ENCODE measurements at places on chromosomes 1 and 21. TPM values are rescaled to one million over a fixed set of nuclear protein-coding genes. Genes with fewer than 3 reads are reported as not detected.

- no peaks in the 10 kb centered on the region for H3K27me3 ChIP-seq
- no peak overlapping the region for H3K27ac ChIP-seq
- no peaks in the 10 kb centered on the region for H3K4me1 ChIP-seq
- H3K36me3 ChIP-seq: no peaks in the 10 kb centered on the region
- H3K4me3 ChIP-seq: no peak overlapping the region
- DNase-seq: no peak
These were observed 51.5 kb upstream of the EDARADD start for GRCh38 chr1:236342403-236343245.

- H3K4me3 ChIP-seq: no peak overlapping the region
- DNase-seq: no peak
- H3K27me3 ChIP-seq: no peaks in the 10 kb centered on the region
- H3K4me1 ChIP-seq: peaks cover 6% of the 10 kb centered on the region
- peaks cover 10% of the 10 kb centered on the region for H3K36me3 ChIP-seq
- peak overlapping the region; percentile 24 for H3K27ac ChIP-seq
These were observed 97.4 kb upstream of the HP1BP3 start for GRCh38 chr1:20884513-20884912.

DNA sequence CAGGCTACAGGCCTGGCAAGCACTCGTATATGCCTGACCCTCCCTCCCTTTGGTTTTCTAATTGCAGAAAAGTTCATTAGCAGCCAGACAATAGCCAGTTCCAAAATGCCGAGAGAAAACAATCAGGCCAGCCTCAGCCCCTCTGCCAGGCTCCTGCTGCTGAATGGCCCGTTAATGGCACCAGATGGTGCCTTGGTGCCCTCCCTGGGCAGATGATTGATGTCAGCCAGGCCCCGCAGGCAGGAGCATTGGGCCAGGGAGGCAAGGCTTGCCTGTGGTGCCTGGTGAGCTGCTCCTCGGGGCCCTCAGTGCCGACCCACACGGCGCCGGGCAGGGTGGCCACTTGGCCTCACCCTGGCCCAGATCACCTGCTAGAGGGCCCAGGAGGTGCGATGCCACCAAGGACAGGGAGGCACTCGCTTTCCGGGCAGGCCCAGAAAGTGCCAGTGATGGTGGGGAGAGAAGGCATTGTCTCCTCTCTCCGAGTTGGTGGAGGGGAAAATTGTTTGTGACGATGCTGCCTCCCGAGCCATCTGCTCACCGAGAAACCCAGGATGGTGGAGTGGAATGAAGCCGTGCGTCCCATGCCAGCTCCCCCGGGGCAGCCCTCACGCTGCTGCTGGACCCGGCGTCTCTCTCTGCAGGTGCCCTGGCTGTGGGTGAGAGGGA, 28.1 kb downstream of the QSOX1 start:
- H3K27ac ChIP-seq: no peak overlapping the region
- H3K27me3 ChIP-seq: no peaks in the 10 kb centered on the region
- peaks cover 93% of the 10 kb centered on the region for H3K36me3 ChIP-seq
- H3K4me3 ChIP-seq: no peak overlapping the region

GRCh38 chr1:37085393-37085792, 51.1 kb upstream of the GRIK3 start:
- H3K36me3 ChIP-seq: no peaks in the 10 kb centered on the region
- H3K4me3 ChIP-seq: no peak overlapping the region
- no peaks in the 10 kb centered on the region for H3K4me1 ChIP-seq
- DNase-seq: no peak
- H3K27me3 ChIP-seq: no peaks in the 10 kb centered on the region

- DNase-seq: no peak
- H3K4me1 ChIP-seq: no peaks in the 10 kb centered on the region
- H3K36me3 ChIP-seq: no peaks in the 10 kb centered on the region
- no peak overlapping the region for H3K27ac ChIP-seq
- H3K4me3 ChIP-seq: no peak overlapping the region
These were observed 83.5 kb upstream of the CDC42BPA start for GRCh38 chr1:227401562-227402342.

- DNase-seq: no peak
- peak overlapping the region; percentile 14 for H3K4me3 ChIP-seq
- H3K36me3 ChIP-seq: no peaks in the 10 kb centered on the region
These were observed 5.5 kb downstream of the EFNA3 start for GRCh38 chr1:155083865-155084721.

DNA sequence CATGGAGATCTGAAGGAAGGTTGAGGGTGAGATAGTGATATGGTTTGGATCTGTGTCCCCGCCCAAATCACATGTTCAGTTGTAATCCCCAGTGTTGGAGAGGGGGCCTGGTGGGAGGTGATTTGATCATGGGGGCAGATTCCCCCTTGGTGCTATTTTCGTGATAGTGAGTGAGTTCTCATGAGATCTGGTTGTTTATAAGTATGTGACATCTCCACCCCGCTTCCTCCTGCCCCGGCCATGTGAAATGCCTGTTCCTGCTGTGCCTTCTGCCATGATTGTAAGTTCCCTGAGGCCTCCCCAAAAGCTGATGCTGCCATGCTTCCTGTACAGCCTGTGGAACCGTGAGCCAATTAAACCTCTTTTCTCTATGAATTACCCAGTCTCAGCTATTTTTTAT, 451.9 kb upstream of the VAMP3 start:
- H3K27ac ChIP-seq: no peak overlapping the region
- DNase-seq: no peak
- no peaks in the 10 kb centered on the region for H3K4me1 ChIP-seq
- H3K4me3 ChIP-seq: no peak overlapping the region
- H3K36me3 ChIP-seq: no peaks in the 10 kb centered on the region

DNA sequence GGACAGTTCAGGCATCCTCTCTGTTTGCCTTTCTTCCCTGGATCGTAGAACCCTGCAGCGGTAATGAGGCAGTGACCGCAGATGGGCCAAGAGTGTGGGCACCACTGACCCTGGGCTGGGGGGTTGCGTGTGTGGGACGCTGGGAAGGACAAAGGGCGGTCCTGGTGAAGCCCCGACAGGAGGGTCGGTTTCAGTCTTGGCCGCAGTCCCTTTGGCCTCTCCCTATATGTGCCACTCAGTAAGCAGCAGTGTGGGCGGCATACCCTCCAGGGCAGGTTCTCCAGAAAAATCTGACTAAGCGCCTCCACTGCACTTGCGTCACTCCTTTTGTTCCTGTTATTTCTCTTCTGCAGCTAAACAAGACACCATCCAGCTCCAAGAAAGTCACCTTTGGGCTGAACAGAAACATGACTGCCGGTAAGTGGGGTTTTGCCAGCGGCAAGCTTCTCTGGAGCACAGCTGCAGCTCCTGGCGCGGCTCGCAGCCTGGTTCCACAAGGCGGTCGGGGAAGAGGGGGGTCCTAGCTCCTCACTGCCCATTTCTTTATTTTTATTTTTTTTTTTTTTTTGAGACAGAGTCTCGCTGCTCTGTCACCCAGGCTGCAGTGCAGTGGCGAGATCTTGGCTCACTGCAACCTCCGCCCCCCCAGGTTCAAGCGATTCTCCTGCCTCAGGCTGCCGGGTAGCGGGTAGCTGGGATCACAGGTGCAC, 27.7 kb upstream of the PDXK start:
- H3K4me1 ChIP-seq: no peaks in the 10 kb centered on the region
- H3K4me3 ChIP-seq: no peak overlapping the region

GRCh38 chr21:35616090-35616489, 444.2 kb downstream of the SETD4 start:
- no peak overlapping the region for H3K27ac ChIP-seq
- no peaks in the 10 kb centered on the region for H3K27me3 ChIP-seq
- DNase-seq: peak; percentile 70
- peaks cover 9% of the 10 kb centered on the region for H3K4me1 ChIP-seq

DNA sequence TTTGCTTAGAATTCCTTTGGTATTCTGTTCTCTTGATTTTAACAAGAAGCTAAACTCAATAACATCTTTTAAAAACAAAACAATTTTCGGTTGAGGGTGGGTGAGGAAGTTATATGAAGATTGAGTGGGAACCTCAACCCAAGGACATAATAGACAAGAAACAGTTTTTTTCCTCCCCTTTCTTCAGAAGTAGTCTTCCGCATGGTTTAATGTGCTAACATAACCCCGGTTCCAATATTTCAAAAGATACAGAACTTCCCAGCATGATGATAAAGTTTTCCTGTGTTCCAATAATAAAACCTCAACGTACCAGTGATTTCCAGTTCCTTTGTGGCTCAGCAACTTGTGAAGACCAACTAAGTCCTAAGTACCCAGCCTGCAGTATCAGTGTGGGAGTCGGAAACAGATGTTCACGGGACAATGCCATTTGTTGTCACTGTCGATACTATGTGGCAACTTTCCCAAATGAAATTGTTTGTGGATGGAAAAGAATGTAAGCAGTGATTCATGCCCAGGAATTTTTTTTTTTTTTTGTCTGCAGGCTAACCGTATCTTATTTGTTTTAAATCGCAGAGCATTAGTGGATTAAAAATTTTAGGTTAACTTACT, 48.5 kb downstream of the NR5A2 start:
- H3K27ac ChIP-seq: no peak overlapping the region
- peaks cover 6% of the 10 kb centered on the region for H3K27me3 ChIP-seq
- H3K4me3 ChIP-seq: no peak overlapping the region
- peaks cover 2% of the 10 kb centered on the region for H3K4me1 ChIP-seq
- DNase-seq: peak; percentile 79

GRCh38 chr1:64172458-64172983, 30.9 kb upstream of the UBE2U start:
- H3K27me3 ChIP-seq: no peaks in the 10 kb centered on the region
- peaks cover 3% of the 10 kb centered on the region for H3K36me3 ChIP-seq
- peak overlapping the region; percentile 17 for H3K27ac ChIP-seq
- peaks cover 16% of the 10 kb centered on the region for H3K4me1 ChIP-seq

GRCh38 chr1:109112652-109113285, 1.1 kb upstream of the ELAPOR1 start:
- DNase-seq: peak; percentile 85
- peaks cover 2% of the 10 kb centered on the region for H3K4me1 ChIP-seq
- no peaks in the 10 kb centered on the region for H3K36me3 ChIP-seq
- H3K4me3 ChIP-seq: no peak overlapping the region
- peaks cover 23% of the 10 kb centered on the region for H3K27me3 ChIP-seq

GRCh38 chr1:226596531-226597165, 48.1 kb downstream of the STUM start:
- no peak overlapping the region for H3K4me3 ChIP-seq
- H3K27me3 ChIP-seq: peaks cover 12% of the 10 kb centered on the region
- H3K4me1 ChIP-seq: no peaks in the 10 kb centered on the region
- H3K36me3 ChIP-seq: no peaks in the 10 kb centered on the region
- no peak overlapping the region for H3K27ac ChIP-seq

DNA sequence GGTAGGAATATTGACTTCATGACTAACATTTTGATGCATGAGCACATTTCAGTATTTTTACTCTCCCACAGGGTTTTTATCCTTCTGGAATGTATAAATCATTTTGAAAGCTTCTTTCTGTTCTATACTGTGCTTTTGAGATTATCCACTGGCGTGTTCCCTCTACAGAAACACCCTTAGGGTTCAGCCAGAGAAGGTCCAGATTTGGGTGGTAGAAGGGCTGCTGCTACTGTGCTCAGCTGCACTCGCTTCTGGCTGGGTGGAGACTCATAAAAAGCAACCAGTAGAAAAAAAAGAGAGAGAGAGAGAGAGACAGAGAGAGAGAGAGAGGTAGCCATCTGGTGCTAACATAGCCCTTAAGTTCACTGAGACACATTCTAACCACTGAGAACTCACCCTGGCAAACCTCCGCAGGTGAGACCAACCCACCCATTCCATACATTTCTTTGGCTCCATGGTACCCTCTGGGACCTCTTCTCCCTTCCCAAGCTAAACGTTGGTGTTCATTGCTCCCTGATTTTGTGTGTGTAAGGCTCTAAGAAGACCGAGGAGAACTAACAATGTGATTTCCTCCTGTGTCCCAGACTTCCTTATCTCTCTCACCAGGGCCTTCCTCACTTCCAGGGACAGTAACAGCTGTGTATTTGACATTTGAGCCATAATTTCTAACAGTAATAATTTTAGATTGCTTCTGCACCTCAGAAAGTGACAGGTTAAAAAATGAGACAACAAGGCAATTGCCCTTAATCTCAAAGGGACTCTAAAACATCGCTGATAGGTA, 7.2 kb downstream of the APCS start:
- no peaks in the 10 kb centered on the region for H3K36me3 ChIP-seq
- DNase-seq: no peak
- H3K4me3 ChIP-seq: no peak overlapping the region
- H3K4me1 ChIP-seq: peaks cover 5% of the 10 kb centered on the region
- H3K27ac ChIP-seq: no peak overlapping the region

DNA sequence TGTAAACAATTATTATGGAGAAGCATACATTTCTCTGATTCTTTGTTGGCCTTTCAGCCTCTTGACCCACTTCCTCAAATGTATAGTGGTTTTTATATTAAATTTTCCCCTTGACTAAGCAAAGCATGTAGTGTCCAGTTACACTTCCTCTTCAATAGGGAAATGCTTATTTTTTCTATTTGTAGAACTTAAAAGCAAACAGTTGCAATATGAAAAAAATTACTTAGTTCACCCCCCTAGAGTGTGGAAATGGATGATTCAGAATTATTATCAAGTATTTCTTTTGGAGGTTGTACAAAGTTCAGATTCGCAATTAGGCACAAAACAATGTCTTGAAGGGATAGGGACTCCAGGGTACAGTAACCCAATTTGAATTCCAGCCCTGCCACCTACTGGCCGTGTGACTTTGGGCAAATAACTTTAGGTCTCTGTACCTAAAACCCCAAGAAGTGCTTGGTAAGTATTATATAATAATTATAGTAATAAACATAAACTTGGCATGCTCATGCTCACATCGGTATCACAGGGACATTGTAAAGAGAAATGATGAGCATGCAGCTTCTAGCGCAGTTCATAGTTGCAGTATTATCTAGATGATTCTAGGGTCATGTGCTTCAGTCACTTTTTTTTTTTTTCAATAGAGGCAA, 28.6 kb upstream of the IFNGR2 start:
- H3K27me3 ChIP-seq: no peaks in the 10 kb centered on the region
- DNase-seq: peak; percentile 58
- no peak overlapping the region for H3K4me3 ChIP-seq
- peaks cover 6% of the 10 kb centered on the region for H3K4me1 ChIP-seq

DNA sequence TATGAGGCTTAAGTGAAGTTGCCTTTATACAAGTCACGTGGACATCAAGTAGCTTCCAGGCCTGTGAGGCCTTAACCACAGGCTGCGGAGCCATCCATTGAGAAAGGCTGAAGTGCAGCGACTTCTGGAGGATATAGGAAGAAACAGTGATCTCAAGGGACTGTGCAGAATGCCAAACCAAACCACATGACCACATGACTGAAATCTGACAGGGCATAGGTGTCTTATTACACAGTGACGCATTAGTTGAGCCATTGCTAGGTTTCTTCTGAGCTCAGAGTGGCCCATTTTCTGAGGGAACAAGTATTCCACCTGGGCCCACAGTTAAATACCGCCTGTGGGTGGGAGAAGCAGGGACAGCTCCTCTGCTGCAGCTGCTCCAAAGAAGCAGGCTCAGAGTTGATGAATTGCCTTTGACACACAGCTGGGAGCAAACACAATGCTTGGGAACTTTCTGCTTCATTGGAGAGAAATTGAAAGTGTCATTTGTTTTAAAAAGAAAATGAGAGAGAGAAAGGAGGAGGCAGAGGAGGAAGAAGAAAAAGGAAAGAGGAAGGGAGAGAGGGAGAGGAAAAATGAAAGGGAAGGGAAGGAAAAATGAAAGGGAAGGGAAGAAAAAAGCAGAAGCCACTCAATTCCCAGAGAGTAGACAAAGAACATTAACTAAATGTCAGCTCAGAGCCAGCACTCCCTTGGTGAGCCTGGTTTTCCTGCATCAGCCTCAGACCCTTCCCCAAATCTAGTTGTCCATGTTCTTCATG, 94.4 kb downstream of the COLGALT2 start:
- peak; percentile 98 for DNase-seq
- peaks cover 6% of the 10 kb centered on the region for H3K4me1 ChIP-seq
- H3K4me3 ChIP-seq: no peak overlapping the region
- no peaks in the 10 kb centered on the region for H3K27me3 ChIP-seq
- 0 out of 2 replicates have a peak overlapping the region, but pooled peaks have one; percentile 8 for H3K27ac ChIP-seq

GSTM1 gene
- total RNA-seq: not detected

SAMD13 gene
- total RNA-seq: 0.56 TPM

TTC22 gene
- not detected for total RNA-seq

SEMA6C gene
- total RNA-seq: 0.56 TPM
